NCI-H526 treated with DMSO at 0.1 percent for 48 hours (cell line): ENCODE measurements at places on chromosomes 7 and 10.

GRCh38 chr10:114206902-114207301 lies 27.7 kb downstream of the TDRD1 start:
- DNase-seq = no peak

DNA sequence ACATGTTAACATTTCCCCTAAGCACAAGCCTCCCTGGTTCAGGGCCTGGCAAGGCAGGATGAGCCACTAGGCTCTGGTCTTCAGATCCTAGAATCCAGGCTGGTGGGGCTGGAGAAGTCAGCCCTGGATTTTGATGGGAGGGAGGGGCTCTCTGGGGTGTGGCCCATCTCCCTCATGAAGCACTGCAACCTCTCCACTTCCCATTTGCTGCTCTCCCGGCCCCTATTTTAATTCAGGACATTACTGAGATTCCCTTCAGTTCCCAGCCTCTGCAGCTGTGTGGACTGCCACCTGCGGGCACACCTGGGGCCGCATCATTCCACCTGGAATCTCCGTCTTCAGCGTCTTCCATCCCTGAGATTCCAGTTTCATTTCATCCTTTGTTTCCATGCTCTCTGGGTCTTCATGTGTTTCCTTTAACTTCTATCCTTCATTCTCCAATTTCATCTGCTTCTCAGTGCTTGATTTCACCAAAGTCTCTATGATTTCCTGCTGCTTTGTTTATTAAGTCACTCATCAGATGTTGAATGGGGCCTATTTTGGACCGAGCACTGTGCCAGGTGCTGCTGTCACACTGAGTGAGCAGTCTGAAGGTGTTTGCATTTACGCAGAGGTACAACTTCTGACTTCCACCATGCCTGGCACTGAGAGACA lies 253.6 kb downstream of the WDR37 start:
- DNase-seq = no peak

- DNase-seq = no peak
These were observed at the start of gene PAPSS2 for GRCh38 chr10:87659571-87660483. TSS of gene PAPSS2 (plus strand) at chr10:87659878. CDS start at chr10:87659982, 104 bp downstream.

DNA sequence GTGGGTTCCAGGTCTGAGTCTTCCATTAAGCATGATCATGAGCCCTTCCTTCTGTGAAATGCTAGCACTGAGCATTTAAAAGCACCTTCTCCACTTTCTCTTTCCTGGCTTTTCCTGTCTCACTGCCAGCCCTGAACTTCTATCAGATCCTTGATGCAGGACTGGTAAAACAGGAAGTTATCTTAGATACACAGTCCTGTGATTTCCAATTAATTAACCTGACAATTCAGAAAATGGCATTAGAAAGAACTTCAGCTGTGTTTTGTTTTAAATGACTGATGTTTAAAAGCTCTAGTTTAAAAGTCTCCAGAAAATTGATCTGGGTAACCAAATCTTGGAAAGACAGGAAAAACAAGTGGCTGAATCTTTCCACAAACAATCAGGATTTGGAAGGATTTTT lies 79.0 kb upstream of the MACROH2A2 start:
- no peak for DNase-seq

- peak; percentile 80 for DNase-seq
These were observed 322.8 kb upstream of the GRM3 start for GRCh38 chr7:86320889-86321288.

DNA sequence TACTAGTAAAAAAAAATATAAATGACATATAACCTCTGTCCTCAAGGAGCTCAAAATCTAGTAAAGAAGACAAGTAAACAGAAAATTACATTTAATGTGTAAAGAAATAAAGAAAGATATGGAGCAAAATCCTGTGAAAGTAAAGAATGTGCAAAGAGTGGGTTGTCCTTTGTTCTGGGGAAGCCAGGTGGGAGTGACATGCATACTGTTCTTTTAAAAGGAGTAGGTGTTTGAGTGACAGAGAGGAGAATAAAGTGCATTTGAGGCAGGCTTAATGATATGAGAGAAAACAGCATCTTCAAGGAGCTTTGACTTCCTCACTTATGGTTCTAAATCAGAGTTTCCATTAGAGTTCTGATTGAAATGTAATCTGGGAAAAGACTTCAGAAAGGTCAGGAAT lies 22.0 kb downstream of the OR6V1 start:
- DNase-seq = no peak

GRCh38 chr7:21256310-21256877 lies 171.5 kb upstream of the SP4 start:
- peak; percentile 18 for DNase-seq

DNA sequence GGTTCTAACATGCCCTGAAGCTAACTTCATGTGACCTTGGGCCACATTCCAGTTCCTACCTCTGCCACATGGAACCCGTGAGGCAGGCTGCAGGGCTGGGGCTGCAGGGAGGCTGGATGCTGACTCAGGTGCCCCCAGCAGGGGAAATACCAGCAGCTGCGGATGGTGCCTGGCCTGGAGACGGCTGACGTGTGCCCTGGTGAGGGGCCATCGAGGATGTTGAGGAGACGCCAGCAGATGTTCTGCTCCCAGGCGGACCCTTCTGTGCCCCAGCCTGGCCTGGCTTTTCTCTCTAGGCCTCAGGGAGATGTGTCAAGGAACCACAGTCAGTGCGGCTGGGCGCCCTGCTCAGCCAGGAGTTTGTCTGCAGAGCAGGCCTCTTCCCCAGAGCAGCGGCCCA lies 8.8 kb downstream of the BAG3 start:
- no peak for DNase-seq

- DNase-seq = no peak
These were observed 310.7 kb downstream of the WDR37 start for GRCh38 chr10:1366811-1367425.

DNA sequence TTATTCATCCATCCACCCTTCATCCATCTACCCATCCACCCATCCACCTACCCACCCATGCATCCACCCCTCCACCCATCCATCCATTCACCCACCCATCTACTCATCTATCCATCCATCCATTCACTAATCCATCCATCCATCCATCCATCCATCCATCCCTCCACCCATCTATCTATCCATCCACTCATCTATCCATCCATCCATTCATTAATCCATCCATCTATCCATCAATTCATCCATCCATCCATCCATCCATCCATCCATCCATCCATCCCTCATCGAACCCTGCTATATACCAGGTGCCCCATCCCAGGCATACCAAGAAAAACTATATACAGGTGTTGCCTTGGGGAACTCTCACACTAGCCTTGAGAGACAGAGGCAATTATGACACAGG lies 7.1 kb upstream of the CCL24 start:
- DNase-seq = no peak

- no peak for DNase-seq
These were observed 37.5 kb downstream of the HELLS start for GRCh38 chr10:94583124-94583523.

DNA sequence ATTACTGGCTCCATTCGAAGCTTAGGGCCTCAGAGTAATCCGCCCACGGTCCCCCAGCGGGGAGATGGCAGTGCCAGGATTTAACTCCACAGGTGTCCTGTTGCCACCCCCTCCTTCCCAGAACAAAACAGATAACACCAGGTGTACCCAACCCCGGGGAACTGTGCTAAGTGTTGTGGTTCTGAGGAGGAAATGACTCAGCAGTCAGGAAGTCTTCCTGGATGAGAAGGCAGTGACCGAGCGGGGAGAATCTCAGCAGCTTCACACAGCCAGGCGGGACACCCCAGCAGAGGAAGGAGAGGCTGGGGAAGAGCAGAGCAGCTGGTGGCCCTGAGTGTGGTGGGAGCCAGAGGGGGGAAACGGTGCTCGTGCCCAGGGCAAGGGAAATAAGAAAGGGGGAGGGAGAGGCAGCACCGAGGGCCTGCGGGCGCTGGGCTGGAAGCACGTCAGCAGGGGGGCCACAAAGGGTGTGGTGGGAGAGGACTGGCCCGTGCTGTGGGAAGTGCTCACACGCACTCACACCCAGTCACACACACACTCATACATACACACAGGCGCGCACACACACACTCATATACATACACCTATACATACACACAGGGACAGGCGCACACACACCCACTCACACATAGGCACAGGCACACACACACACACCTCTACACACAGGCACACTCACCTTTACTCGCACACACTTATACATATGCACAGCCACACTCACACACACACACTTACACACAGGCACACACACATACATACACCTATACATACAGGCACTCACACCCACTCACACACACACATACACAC lies 59.8 kb upstream of the CHST15 start:
- no peak for DNase-seq

DNA sequence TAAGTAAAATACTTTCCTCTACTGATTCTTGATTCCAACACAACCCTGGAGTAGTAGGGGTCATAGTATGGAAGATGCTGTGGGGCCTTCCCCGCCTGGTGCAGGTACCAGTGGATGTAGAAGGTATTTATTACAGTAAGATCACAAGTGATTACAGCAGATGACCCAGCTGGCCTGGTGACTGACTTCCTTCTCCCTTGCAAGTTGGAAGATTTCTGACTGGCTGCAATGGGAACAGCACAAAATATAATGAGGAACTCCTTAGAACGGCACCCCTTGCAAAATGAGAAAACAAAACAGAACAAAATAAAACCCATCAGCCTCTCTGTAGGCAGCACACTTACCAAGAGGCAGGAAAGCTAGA lies 61.7 kb upstream of the TARP start:
- DNase-seq = no peak

GRCh38 chr7:139829025-139829774 lies at the start of gene TBXAS1:
TSS of gene TBXAS1 (plus strand) at chr7:139829264. CDS start at chr7:139829391, 127 bp downstream.
- no peak for DNase-seq

GRCh38 chr7:140698477-140698876 lies 2.0 kb downstream of the NDUFB2 start:
- no peak for DNase-seq

DNA sequence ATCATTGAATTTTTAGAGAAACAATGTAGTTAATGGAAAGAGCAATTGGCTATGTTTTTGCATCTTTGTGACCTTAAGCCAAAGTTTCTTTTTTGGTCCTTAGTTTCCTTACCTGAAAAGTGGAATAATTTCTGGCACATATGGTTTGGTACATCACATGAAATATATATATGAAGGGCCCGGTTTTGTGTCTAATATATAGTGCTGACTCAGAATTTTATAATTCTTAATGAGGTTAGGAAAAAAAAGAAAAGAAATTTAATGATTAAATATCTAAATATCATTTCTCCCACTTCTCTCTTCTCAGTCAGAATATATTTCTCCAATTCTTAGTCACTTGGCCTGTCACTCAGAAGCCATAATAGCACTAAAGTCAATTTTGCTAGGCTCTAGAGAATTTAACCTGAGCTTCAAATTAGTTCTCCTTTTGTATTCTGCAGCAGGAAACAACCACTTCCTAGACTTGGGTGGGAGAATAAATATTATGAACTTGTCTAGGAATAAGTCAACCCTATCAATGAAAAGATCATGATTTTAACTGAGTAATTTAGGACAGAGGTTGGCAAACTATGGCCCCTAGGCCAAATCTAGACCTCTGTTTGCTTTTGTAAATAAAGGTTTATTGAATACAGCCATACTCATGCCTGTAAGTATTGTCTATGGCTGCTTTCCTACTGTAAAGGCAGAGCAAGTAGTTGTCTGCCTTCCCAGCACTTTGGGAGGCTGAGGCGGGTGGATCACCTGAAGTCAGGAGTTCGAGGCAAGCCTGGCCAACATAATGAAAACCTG lies 34.6 kb downstream of the PPP1R9A start:
- no peak for DNase-seq

DNA sequence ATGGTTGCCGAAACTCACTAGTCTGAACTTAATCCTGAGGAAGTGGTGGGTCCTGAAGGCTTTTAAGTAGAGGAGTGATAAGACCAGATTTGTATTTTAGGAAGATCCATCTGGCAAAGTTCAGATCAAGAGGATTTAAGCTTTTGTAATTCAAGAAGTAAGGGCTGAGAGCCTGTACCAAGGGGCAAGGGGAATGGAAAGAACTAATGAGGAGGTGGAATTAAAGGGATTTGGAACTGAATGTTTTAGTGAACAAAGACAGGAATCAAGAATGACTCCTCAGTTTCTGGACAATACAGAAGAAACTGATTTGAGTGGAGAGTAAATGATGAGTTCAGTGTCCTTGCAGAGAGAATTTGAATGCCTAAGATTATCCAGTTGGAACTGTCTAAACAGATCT lies 249.0 kb downstream of the C7orf25 start:
- no peak for DNase-seq

DNA sequence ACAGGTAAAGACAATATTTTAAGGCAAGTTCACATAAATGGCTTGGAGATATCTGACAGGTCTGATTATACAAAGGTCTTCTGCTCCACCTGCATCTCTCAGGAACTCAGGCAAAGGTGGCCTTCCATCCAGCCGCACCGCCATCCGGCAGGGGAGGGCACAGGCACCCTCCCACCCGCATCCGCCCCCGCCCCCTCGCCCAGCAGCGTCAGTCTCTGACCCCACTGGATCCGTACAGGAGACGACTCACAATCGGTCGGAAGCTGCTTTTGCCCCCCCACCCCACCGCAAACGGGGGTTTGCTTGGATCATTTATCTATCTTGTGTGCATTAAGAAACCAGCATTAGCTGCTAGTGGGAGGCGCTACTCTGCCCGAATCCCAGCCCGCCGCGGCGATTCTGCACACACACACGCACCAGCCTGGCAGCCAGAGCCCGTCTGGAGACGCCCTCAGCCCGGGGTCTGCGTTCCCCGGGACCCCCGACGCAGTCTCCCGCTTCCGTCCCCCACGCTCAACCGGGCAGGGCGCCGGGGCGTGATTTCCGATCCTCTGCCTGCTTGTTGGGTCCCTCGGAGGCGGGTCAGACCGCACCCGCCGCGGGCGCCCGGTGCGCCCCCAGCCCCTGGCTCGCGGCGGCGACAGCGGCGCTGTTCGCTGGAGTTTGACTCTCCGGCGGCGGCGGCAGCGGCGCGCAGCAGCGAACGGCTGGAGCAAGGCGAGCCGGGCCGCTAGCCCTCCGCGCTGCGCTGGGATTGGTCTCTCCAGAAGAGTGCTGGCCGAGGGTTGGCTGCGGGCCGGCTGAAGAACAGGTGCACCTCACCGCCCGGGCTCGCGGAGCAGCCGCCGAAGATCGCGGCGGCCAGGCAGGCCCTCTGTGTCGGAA lies 820 bp upstream of the NRG3 start:
- no peak for DNase-seq

DNA sequence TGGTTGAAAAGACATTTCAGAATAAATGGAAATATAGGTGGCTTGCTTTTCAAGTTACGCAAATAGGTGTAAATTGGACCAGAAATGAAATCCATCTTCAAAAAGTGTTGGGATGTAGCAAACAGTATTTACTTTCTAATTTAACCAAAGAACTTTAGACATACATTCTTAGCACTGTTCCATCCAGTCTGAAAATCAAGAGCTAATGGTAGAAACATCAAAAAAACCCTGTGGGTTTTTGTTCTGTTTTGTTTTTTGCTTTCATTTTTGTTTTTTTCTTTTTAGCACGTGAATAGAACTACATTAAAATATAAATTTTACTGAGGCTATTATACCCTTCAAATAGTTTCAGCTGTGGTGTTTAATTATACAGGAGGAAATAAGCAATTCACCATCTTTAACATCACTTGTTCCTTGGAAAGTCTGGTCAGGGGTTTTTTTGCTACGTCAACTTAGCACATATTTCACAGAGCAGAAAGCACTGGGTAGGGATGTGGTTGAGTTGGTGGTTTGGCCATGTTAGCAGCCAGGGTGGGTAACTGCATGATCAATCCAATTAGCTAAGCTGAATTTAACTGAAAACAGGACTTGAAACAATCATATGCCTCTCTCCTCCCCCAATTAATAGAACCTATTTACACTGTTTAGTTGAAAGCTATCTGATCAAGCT lies 275.4 kb upstream of the PFKP start:
- DNase-seq = no peak
